ENCODE measurements at places on chromosomes 4 and X.

DNA sequence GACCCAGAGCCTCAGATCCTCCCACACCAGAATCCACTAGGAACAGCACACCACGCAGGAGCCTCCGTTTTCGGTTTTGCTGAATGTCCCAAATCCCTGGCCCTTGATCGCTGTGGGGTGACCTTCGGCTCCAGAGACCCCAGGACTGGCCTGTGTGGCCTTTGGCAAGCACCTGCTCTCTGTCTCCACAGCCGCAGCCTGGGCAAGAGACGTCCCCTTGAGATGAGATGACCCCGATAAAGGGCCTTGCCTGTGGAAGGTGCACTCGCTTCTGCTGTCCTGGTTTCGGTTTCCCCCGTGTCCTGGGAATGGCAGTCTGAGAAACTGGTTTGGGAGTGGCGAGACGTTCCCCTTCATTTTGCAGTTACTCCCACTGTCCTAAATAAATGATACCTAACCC lies 9.6 kb downstream of the PSAPL1 start:
- no peak for DNase-seq

GRCh38 chr4:145797278-145797677 lies 117.3 kb downstream of the C4orf51 start:
- no peak for DNase-seq

- DNase-seq = no peak
Measured at GRCh38 chr4:154076921-154077320, 288.0 kb upstream of the SFRP2 start.

DNA sequence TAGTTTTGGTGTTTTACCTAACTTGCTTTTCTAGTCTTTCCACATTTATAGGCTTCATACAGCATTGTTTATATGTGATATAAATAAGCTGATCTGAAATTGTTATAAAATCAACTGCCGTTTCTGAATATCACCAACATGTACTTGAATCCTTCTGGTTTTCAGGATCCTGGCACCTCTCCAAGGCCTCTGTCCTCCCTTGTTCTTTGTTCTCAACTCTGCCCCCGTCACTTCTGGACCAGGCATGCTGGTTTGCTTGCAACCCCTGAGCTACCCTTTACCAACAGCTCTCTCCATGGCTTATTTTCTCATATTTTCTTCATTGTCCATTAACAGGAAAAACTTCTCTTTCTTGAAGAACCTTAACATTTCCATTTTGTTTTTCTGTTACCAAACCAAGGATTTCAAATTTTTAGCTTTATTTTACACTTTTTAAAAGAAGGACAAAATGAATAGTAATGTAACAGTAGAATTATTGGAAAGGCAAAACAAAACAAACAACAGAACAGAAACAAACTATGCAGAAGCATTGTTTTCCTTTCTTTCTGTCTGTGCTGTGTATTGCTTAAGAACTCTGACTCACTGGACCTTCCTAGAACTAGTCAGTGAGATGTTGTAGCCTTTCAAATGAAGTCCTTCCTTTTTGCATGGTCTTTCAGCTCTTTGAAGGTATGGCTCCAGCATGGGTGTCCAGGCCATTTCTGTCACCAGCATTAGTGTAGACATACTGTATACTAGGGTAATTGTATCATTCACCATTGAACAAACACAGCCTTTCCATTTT lies 44.8 kb downstream of the BANK1 start:
- no peak for DNase-seq

DNA sequence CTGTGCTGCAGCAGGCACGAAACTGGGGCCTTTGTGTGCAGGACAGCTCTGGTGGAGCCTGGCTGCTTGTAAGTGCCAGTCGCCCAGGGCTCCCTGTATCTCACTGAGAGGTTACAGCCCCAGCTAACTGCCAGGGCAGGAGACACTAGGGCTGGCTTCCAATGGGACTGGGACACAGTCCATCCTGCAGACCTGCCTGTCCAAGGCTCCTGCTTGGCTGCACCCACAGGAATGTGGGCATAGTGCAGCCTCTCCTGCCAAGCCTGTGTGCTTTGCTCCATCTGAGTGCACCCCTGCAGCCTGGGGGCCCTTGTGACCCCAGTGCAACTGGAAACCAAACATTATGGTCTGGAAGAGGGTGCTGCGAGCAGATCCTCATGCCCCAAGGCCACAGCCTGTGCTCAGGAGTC lies 144.0 kb downstream of the ADAM29 start:
- DNase-seq = no peak

DNA sequence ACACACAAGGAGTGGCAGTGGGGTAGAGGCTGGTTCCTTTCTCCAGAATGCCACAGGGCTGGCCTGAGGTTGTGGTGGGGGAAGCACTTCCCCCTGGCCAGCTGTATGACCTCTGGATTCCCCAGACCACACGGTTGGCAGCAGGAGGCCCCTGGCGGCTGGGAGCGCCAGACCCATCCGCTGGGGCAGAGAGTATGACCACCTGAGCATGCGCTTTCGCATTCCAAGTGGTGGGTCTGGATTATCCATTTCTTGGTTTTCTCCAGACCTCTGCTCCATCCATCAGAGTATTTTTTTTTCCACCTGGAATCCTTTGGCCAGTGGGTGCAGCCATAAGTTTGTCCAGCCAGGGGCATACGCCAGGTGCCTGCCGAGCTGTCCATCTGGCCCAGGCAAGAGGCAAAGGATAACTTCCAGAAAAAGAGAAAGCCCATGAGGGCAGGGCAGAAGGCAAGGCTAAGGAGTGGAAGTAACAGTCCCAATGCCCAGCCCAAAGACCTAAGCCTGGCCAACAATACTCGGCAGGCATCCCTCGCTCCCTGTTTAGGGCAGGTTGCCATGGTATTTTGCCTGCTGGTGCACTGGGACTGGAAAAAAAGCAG lies 39.3 kb downstream of the NHSL2 start:
- DNase-seq = no peak

DNA sequence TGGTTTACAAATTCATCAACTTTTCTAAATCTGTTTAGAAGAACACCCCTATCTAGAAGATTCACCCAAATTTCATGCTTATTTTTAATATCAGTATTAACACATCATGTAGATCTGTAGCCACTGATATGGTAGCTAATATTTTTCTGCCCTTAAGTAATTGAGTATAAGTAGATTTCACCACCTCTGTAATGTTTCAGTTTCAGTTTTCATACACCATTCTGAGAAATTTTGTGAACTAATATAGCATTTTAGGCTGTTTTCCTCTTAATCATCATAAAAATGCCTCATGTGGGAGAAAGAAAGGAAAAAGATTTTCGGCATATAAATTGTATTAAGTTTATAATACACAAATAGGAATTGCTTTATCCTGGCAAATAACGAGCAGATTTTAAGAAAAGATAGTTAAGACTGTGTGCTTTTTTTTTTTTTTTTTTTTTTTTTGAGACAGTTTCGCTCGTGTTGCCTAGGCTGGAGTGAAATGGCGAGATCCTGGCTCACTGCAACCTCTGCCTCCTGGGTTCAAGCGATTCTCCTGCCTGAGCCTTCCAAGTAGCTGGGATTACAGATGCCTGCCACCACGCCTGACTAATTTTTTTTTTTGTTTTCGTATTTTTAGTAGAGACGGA lies 21.4 kb upstream of the RBPJ start:
- DNase-seq = no peak

GRCh38 chr4:159422019-159422418 lies 319.1 kb downstream of the RAPGEF2 start:
- DNase-seq = no peak
